ENCODE measurements at places on chromosomes 4 and X.

GRCh38 chr4:2297606-2298531 is 36.0 kb upstream of the MXD4 start:
- no peak for DNase-seq

DNA sequence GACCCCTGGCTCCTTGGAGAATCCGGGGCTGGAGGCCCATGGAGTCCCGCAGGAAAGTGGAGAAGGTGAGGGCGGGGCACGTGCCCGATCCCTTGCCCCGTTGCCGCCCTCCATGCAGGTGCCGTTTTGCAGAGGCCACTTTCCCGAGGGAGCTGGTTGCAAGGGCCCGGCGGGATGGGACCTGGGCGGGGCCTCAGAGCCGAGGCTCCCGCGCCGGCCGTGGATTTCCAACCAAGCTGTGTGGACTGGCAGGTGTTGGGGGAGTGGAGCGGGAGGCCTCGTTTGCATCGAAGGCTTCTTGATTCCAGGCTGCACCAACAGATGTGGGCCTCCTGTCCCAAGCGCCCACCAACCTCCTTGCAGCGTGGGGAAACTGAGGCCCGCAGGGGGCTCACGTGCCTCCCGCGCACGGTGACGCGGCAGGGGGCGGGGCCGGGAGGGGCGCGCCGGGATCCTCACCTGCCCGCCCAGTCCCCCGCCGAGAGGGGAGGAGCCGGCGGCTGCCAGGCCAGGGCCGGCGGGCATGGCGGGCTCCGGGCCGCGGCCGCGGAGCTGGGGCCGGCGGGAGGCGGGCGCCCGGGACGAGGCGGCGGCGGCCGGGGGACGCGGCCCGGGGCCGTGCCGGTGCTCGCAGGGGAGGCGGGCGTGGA is 24.9 kb downstream of the SH3BP2 start:
- DNase-seq: no peak

- no peak for DNase-seq
Measured at GRCh38 chr4:75168548-75168947, 235.6 kb downstream of the PARM1 start.

GRCh38 chr4:149676076-149676475 is 139.6 kb downstream of the IQCM start:
- no peak for DNase-seq

DNA sequence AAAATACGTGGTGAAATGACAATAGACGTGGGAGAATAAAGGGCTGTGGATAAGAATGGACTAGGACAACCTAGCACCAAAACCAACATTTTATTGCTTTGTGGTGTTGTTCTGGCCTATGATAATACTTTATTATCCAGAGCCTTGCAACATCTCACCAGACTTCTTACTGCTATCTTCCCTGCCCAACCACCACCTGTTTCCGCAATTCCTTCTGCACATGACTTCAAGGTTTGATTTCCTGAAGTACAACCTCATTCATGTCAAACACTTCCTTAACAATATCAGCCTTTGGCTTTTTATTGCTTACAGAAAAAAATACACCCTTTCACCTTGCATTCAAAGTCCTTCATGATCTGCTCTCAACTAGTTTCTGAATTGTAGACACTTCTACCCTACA is 84.8 kb downstream of the RTL3 start:
- DNase-seq: no peak

All from stimulated activated CD8-positive, alpha-beta memory T cell treated with anti-CD3 and anti-CD28 coated beads, Interleukin-4, amount 100 ng/mL, for 4 hours (primary cell).